Posterior cingulate gyrus (tissue), 11 donors: ENCODE measurements at places on chromosomes 4 and X.

GRCh38 chr4:95541889-95542607 lies 6.7 kb downstream of the UNC5C start:
- no peak for DNase-seq

DNA sequence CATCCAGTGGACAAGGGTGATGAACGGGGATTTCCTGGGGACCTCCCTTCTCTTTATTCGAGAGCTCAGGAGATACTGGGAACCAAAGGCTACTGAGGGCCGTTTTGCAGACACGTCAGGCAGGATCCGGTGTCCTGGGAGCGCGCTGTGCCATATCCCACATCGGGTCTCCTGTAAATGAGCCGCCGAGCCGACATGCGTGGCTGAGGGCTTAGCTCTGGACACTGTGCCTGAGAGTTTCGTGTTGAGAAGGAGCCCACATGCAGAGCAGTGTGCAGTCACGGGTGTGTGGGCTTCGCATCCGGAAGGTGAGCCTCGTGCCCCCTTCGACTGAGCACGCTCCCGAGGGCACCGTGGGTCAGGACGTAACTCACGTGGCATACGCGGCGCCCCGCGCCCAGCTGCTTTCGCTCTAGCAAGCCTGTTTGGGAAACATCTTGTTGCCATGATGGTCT lies 28.5 kb upstream of the HGFAC start:
- peak; percentile 78 for DNase-seq

DNA sequence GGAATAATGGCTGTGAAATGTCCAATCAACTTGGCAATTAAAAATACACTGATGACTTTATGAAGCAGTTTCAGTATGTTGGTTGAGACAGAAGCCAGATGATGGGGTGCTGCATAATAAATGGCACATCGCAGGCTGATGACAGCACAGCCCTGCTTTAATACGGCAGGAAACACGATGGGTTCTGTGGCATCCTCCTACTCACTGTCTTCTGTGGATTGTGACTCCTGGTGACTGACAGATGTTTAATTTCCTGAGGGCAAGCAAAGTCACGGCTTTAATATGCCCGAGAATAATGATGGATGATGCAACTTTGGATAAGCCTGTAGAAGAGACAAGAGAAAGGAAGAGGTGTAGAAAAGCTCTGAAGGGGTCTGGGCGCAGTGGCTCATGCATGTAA lies 295.4 kb downstream of the TRIML1 start:
- DNase-seq: no peak

DNA sequence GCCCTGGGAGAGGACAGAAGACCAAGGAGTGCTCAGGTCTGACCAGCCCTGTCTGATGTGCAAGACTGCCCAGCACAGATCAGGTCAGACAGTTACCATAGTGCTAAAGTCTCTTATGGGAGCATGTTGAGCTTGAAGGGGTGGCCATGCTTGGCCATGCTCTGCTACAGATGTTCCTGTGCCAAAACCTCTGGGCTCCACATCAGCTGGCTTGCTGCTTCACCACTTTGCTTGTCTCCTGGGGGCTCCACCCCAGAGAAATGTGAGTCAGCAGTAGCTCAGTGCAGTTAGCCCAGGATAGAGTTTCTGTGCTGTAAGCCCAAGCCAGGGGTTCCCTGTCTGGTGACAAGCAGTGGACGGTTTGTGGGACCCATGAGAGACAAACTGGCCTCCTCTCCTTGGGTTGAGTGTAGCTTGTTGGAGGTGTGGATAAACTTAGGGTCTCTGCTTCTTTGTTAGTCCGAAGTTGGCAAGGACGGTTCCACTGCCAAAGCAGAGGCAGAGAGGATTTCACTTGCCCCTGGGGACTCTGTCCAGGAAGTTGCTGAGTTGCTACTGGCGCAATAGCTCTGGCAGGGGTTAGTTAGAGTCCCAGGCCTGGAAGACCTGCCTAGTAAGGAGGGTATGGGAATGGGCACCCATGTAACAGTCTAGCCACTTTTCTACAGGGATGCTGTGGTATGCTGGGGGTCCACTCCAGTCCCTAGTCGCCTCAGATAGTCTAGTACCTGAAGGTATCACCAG lies 8.7 kb upstream of the TMSB15C start:
- no peak for DNase-seq

DNA sequence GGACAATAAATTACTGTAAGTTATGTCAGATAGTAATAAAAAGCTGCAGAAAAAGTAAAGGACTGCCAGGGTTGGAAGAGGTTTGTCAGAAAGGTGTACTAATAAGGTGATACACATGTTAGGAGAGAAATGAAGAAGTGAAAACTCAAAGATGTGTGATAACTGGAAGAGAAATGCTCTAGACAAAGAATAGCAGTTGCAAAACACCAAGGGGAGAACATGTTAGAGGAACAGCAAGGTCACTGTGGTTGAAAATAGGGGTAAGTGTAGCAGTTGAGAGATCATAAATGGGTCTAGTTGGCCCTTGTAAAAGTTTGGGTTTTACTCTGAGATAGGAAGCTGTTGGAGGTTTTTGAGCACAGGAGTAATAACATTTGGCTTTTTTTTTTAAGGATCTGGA lies 46.9 kb downstream of the HSPA4L start:
- DNase-seq: no peak
